ENCODE measurements at places on chromosomes 11 and 22. TPM values are rescaled to one million over a fixed set of nuclear protein-coding genes. Genes with fewer than 3 reads are reported as not detected.

SLC35F2 gene
- total RNA-seq = 22.6 TPM

LRRN4CL gene
- 0.16 TPM for total RNA-seq

PNPLA5 gene
- not detected for total RNA-seq

ESAM gene
- 3.7 TPM for total RNA-seq

SCGB2A2 gene
- not detected for total RNA-seq

JOSD1 gene
- 66.1 TPM for total RNA-seq

GRCh38 chr22:20299746-20300136, 20.1 kb downstream of the DGCR6L start:
- DNase-seq = no peak

DNA sequence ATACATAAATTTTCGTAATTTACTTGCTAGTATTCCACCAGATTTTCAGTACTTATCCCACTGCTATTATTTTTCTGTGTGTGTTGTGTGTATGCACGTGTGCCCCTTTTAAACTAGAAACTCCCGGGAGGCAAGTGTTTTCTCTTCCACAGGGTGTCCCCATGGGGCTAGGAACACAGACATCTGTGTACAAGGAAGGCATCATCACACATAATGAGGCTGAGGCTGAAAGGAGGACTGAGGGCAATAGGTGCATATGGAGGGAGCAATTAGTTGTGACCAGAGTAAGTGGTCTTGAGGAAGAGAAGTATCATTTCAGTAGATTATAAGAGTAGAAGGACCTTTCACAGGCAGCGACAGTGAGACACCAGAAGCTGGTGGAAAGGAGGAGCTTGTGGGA, 2.1 kb upstream of the DPAGT1 start:
- DNase-seq = no peak

GRCh38 chr11:122441666-122442035, 213.9 kb upstream of the UBASH3B start:
- no peak for DNase-seq

- no peak for DNase-seq
Observed at GRCh38 chr11:10602366-10602765, 33.9 kb upstream of the LYVE1 start.

- DNase-seq = no peak
Observed at GRCh38 chr11:46306296-46306853, 28.9 kb downstream of the CREB3L1 start.

DNA sequence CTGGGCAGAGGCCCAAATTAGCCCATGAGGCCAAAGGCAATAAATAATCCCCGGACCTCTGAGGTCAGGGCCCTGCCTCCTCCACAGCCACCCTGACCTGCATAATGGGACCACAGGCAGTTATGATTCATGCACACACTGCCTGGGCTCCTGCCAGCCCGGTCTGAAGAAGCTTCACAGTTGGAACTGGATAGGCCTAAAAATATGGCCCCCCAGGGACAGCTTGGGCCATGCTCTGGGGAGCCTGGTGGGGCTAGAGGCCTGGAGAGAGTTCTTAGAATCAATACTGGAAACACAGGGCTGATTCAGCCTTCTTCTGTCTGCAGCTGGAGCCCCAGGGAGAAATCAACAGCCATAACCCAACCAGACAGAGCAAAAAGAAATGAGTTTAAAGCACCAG, 112.8 kb upstream of the CADM1 start:
- DNase-seq = no peak

DNA sequence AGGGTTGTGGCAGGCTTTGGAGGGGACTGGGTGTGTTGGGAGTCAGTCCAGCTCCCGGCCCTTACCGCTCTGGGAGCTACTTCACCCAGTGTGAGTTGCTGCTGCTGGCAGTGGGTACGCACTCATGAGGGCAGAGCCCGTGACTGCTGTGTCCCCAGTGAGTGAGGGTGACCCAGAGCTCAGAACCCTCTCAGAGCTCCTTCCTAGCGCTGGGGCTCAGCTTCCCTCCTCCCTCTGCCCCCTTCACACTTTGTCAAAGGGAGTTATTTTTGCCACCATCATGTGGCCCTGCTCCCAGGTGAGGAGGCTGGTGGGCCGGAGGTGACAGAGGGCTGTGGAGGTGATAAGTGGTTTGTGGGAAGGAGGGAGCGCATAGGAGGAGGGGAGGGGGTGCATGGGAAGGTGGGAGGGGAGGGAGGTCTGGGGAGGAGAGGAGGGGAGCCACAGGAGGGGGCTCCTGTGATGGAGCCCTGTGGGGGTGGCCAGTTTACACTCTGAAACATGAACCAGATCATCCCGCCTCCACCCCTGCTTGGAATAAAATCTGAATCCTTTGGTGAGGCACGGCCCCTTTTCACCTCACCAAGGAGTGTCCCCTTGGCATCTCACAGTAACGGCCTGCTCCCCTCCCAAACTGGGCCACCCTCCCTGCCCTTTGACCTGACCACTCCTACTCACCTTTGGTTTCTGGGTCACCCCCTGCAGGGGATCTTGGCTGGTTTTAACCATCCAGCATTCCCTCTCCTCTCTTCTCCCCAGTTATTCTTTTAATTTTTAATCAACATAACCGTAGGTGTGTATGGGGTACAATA, 9.9 kb downstream of the NDUFV1 start:
- no peak for DNase-seq

DNA sequence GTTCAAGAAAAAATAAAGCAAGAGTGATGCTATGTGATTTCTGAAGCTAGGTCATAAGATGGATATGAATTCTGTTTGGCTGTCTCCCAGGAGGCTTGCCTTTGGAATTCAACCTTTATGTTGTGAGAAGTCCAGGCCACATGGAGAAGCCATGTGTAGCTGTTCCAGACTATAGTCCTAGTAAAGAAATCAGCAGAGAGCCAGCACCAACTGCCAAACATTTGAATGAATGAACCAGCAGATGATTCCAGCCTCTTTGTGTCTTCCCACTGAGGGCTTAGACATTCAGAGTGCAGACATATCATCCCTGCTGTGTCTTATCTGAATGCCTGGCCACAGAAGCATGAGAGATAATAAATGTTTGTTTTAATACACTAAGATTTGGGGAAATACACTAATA, 1150.6 kb downstream of the DLG2 start:
- DNase-seq = no peak

DNA sequence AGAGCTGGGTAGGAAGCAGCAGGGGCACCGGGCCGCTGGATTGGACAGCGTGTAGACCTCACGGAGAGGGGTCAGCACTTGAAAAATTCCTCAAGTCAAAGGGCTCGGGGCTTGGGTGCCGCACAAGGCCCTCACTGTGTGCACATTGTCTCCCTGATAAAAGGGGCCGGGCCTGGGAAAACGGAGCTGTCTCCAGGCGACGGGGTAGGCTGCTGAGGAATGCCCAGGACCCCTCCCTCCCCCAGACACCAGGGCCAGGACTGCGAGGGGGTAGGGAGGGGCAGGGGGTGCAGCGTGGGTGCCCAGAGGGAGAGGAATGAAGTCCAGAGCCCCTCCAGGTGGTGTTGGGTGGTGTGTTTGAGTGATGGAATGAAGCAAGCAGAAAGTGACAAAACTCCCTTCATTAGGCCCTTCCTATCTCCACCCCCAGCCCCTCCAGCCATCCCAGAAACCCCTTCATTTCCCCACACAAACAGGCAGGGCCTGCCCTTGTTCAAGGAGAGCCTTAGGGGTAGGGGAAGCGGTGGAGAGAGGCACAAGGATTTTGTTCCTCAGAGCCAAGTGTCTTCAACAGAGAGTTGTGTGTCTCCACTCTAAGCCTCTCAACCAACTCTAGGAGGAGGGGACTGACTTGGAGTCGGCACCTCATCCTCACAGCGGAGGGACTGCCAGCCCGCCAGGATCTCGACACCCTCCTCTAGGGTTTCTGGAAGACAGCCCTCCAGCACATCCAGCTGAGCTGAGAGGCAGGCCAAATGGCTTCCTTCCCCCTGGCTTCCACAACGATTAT, 63.9 kb downstream of the SYN3 start:
- no peak for DNase-seq

DNA sequence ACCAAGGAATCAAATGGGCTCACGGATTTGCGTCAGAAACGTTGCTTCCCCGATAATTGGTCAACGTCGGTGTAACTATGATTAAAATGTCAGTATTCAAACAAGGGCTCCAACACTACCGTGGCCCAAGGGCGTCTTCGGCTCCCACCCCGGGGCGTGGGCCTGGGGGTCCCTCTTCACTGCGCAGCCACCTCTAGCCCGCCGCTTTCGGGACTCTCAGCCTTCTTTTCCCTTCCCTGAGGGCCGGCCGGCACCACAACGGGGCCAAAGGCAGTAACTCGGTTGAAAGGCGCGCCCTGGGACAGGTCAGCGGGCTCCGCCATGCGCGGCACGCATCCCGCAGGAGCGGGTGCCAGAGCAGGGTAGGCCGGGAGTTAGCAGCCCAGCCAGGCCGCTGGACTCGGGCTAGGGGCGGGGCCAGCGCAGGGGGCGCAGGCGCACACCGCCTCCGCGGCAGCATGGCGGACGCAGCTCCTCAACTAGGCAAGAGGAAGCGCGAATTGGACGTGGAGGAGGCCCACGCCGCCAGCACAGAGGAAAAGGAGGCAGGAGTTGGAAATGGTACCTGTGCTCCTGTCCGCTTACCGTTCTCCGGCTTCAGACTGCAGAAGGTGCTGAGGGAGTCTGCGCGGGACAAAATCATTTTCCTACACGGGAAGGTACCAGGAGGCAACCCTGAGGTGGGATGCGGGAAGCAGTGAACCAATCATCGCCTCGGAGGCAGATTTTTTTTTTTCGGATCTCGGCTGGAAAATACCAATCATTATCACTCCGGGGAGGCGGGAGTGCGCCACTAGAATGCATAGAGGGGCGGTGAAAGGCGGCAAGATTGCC, at the start of gene DCPS:
Gene DCPS (plus strand): TSS at position 438 of the 834 bp plus-strand sequence. CDS start 21 bp downstream, at position 459.
- DNase-seq = peak; percentile 84

- no peak for DNase-seq
Observed at GRCh38 chr11:75667255-75667830, 1.5 kb downstream of the MAP6 start.

GRCh38 chr11:57512646-57513451, 2.7 kb downstream of the SLC43A1 start:
- no peak for DNase-seq

GRCh38 chr22:16601437-16602223, 9.0 kb upstream of the CCT8L2 start:
- DNase-seq = no peak

DNA sequence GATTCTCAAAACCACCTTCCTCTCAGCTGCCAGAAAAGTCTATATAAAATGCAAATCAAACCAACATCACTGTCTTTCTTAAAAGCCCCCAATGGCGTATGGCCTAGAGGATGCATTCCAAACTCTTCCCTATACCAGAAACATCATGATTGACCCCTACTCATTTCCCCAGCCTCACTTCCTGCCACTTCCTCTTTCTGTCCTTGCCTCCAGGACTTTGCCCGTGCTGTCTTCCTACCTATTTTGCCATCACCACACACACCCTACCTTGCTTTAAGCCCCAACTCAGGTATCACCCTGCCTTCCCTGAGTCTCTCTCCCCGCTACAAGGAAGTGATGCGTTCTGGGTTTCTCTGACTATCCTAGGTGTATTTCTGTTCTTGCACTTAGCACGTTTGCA, 8.1 kb downstream of the POU2AF2 start:
- no peak for DNase-seq

DNA sequence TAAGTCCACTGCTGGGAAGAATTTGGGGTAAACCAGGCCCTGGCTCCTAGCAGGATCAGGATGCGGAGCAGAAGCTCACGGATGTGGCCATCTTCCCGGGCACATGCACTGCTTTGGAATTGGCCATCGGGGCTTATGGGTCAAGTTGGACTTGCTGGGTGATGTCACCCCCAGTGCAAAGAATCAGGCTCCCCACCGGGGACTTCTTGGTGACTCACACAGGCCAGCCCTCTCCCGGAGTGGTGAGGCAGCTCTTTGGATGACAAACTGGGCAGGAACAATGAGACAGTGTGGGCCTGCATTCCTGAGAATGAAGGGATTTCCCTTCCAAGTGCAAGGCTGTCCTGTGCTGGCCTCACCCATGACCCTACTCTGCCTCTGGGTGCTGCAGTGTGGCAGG, 128.8 kb upstream of the ANO1 start:
- DNase-seq = no peak

- DNase-seq = no peak
Observed at GRCh38 chr22:23233752-23234408, 53.6 kb downstream of the BCR start.

- DNase-seq = no peak
Observed at GRCh38 chr22:46673662-46674236, 53.6 kb downstream of the GRAMD4 start.

- DNase-seq = no peak
Observed at GRCh38 chr22:48748113-48748859, 1079.4 kb downstream of the BRD1 start.

GRCh38 chr11:62535802-62536201, 10.8 kb downstream of the AHNAK start:
- DNase-seq = no peak

DNA sequence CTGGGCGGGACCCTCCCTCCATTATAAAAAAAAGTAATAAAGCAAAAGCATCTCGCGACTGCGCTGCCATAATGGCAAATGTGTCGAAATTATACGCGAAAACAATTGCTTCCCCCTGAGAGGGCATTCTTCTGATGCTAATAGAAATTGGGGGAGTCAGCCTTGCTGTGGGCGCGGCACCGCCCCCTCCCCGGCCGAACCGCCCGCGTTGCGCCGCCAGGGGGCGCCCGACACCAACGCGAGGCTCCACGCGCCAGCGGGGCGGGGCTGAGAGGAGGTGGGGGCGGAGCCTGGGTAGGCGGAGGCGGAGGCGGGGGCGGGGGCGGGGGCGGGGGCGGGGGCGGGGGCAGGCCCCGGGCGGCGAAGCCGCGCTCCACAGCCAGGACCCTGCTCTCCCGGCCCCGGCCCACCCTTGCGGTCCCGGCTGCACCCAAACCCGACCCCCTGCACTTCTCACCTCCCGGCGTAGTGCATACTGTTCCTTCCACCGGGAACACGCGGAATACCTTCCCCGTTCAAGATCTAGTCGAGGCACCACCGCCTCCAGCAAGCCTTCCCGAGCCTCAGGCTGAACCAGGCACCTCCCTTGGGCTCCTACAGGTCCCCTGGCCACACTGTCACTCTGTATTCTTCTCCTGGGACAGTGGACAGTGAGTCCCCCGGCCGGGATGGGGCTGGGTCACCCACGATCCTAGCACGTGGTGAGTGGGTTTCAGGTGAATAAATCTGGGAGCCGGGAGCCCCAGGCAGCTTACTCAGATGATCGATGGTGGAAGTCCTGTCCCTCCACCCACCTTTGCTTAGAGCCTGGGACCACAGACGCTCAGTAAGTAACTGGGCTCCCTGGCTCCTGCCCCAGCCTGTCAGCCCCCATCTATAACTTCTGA, 15.5 kb upstream of the UPK3A start:
- DNase-seq = peak; percentile 70

GRCh38 chr11:46574656-46575055, 19.2 kb downstream of the AMBRA1 start:
- no peak for DNase-seq

DNA sequence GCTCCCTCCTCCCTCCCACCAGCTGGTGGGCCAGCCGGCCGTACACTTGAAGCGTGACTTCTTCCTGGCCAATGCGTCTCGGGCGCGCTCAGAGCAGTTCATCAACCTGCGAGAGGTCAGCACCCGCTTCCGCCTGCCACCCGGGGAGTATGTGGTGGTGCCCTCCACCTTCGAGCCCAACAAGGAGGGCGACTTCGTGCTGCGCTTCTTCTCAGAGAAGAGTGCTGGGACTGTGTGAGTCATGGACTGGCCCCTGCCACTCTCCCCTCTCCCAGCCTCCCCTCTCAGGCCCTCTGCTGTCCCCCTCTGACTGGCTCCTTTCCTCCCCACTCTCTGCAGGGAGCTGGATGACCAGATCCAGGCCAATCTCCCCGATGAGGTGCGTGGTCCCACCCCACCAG, 24.7 kb downstream of the CAPN1 start:
- DNase-seq = no peak
